Liver (tissue), 10 donors: ENCODE measurements at places on chromosomes 16 and 17. TPM values are rescaled to one million over a fixed set of nuclear protein-coding genes. Genes with fewer than 3 reads are reported as not detected.

The WFDC1 gene
- 1.0 TPM for polyA plus RNA-seq

- no peaks in the 10 kb centered on the region for H3K27me3 ChIP-seq
- H3K4me1 ChIP-seq: peaks cover 6% of the 10 kb centered on the region
- no peak for DNase-seq
- H3K36me3 ChIP-seq: no peaks in the 10 kb centered on the region
These were observed 17.2 kb upstream of the UTP6 start for GRCh38 chr17:31918701-31919128.

DNA sequence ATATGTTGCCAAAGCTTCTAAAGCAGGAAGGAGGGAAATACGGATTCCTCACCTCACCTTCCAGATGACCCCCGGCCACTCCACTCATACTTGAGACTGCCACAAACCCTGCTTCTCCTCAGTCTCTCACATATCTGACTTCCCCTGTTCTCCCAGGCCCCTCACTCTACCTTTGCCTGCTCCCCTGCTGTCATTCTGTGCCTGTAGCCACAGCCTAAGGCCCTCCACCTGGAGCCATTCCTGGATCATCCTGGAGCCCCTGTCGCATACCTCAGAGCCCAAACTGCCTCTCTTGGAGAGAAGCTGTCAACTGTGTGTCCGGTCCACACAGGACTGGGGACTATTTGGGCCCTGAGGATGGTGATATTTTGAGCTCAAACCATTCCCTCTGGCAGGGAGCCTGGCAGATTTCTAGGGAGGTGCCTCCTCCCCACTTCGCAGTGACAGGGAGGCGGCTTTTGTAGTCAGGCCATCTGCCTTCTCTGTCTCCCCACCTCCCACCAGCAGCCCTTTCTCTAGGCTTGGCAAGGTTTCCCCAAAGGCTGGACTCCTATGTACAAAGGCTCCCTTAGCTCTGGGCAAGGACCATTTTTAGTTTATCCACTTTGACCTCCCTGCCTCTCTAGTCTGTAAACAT lies 2.3 kb upstream of the MED24 start:
- no peaks in the 10 kb centered on the region for H3K4me1 ChIP-seq
- no peaks in the 10 kb centered on the region for H3K36me3 ChIP-seq
- no peak overlapping the region for H3K4me3 ChIP-seq
- H3K27ac ChIP-seq: no peak overlapping the region
- DNase-seq: no peak

The KRT39 gene
- polyA plus RNA-seq: not detected

The CDR2 gene
- 7.9 TPM for polyA plus RNA-seq

- H3K27me3 ChIP-seq: no peaks in the 10 kb centered on the region
- peak overlapping the region; percentile 94 for H3K27ac ChIP-seq
- no peak for DNase-seq
- H3K4me3 ChIP-seq: no peak overlapping the region
These were observed 9.7 kb downstream of the MYO15A start for GRCh38 chr17:18117982-18118975.
